ENCODE measurements at places on chromosomes 2 and 18.

DNA sequence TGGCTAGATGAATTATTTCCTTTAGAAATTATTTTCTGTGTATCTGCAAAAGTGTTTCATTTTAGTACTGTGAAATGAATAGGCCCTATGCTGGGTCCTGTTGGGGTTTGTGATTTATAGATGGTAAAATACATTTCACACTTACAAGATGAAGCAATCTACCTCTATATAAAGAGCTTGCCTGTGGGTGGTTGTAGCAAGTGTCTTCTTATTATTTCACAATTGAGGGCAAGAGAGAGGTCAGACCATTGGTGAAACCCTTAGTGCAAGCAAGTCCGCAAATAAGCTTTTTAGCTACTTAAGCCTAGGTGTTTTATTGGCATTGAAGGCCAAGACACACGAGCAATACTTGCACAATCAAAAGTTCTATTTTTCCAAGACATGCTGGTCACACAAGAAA lies 153.1 kb downstream of the FMNL2 start:
- DNase-seq, result no peak

- DNase-seq, result no peak
These were observed 19.8 kb downstream of the GPC1 start for GRCh38 chr2:240455272-240455646.

GRCh38 chr18:45441110-45441847 lies 174.0 kb upstream of the SLC14A2 start:
- DNase-seq, result no peak

GRCh38 chr2:16624436-16624780 lies 41.2 kb downstream of the CYRIA start:
- DNase-seq, result no peak

- DNase-seq, result no peak
These were observed 119.6 kb downstream of the FEZ2 start for GRCh38 chr2:36478332-36478738.

DNA sequence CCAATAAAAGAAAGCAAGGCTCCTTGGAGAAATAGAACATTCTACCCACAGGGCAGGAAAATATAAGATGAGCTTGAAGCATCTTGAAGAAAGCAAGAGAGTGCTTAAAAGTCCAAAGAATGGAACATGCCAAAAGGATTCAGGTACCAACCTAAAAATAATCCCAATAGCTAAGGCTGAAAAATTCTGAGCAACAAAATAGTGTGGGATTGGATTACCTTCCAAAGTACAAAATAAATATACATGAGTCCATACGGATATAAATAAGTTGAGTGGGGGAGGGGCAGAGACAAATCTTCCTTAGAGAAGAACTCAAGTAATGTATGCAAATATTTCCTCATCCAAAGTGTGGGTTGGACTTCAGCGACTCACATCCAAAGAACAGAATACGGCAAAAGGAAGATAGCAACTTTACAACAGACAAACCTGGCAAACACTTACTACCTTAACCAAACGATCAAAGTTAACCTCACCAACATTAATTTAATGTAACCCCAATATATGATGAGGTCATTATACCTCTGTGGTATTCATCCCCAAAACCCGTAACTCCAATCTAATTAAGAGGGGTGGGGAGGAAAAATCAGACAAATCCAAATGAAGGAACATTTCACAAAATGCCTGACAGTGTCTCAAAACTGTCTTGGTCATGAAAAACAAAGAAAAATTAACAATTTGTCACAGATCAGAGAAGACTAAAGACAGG lies 26.9 kb downstream of the MEMO1 start:
- no peak for DNase-seq

DNA sequence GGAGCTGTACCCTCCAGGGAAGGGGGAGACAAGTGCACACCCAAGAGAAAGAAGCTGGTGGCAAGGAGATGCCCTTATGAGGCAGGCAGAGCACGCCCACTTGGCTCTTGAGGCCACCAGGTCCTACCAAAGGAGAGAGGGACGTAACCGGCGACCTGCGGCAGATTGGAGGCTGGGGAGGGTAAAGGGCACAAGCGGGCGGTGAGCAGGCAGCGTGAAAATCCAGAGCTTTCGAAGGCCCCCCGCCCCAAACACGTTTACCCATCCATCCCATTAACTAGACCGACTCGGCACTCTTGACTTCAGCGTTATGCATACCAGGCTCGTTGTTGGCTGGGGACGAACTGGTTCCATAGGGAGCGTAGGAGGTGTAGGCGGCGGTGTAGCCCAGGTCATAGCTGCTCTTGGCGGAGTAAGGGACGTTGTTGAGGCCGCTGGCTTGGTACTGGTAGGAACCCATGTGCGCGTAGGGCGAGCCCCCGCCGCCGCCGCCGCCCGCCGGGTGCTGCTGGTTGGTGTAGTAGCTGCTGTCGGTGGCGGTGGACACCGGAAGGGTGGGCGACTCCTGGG lies 794 bp downstream of the DLX2 start:
- peak; percentile 62 for DNase-seq

GRCh38 chr18:45049578-45050319 lies 369.1 kb downstream of the SETBP1 start:
- DNase-seq, result no peak

GRCh38 chr18:49161627-49162026 lies 210.9 kb upstream of the SMAD7 start:
- no peak for DNase-seq

GRCh38 chr2:30527411-30527810 lies 80.4 kb downstream of the LCLAT1 start:
- DNase-seq, result no peak
